ENCODE measurements at places on chromosomes 6 and 20.
A peak's percentile ranks its signal among the peaks of the same experiment; 100 is the strongest.

- no peak overlapping the region for H3K27ac ChIP-seq
- peak; percentile 57 for DNase-seq
- no peaks in the 10 kb centered on the region for H3K27me3 ChIP-seq
- H3K36me3 ChIP-seq, result no peaks in the 10 kb centered on the region
- no peak overlapping the region for H3K4me3 ChIP-seq
Observed at GRCh38 chr6:127190552-127190951, 72.1 kb downstream of the RSPO3 start.

DNA sequence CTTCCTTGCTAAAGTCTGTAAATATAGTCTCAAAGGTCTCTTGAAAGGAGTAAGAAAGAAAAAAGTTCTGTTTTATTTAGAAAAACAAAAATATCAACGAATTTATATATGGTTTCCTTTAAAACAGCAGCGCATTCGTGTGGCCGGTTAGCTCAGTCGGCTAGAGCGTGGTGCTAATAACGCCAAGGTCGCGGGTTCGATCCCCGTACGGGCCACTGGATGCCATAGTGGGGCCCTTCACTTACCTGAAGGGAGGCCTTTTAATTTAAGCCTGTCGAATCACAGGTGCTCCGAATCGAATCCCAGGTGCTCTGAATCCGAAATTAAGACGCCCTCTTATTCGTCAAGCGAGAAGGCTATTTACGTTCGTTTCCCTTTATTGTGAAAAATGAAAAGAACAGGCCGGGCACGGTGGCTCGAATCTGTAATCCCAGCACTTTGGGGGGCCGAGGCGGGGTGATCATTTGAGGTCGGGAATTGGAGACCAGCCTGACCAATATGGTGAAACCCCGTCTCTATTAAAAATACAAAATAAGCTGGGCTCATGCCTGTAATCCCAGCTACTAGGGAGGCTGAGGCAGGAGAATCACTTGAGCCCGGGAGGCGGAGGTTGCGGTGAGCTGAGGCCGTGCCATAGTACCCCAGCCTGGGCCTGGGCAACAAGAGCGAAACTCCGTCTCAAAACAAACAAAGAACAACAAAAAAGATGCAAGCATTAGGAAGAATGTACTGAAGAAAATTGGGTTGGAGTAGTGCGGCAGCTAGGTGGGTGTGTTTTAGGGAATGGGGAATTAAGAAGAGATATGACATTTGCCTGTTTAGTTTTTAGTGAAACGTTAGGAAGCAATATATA is 195.8 kb upstream of the ZNF184 start:
- peak overlapping the region; percentile 48 for H3K4me3 ChIP-seq
- no peaks in the 10 kb centered on the region for H3K36me3 ChIP-seq
- H3K27me3 ChIP-seq, result peaks cover 17% of the 10 kb centered on the region
- no peak overlapping the region for H3K27ac ChIP-seq

DNA sequence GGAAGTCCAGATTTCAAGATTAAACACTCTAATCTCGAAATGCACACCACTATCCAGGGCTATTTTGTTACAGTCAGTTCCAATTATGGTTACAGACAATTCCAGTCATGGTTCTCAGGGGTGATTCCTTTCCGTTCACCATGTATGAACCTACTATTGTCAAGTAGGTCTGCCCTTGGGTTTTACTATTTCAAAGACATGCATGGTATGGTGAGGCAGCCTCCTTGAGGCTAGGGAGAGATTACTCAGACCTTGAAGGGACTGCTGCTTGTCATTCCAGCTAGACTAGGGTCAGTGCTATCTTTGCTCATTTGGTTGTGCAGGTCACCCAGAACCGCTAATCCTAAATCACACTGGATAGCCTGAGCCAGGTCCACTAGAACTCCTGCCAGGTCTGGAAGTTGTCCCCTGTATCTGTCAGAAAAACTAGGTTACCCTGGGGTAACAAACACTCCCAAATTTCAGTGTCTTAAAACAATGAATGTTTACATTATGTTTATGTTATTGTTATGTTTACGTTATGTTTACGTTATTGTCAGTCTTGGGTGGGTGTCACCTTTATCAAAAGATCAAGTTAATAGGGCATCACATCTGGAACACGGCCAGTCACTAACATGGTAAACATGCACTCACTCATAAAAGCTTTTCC is 41.1 kb upstream of the E2F3 start:
- no peak overlapping the region for H3K27ac ChIP-seq
- peaks cover 2% of the 10 kb centered on the region for H3K27me3 ChIP-seq
- H3K4me1 ChIP-seq, result no peaks in the 10 kb centered on the region
- H3K4me3 ChIP-seq, result no peak overlapping the region

GRCh38 chr20:4814696-4815252 is 93.1 kb downstream of the PRND start:
- H3K27ac ChIP-seq, result peak overlapping the region; percentile 21
- DNase-seq, result peak; percentile 34
- H3K4me3 ChIP-seq, result no peak overlapping the region

DNA sequence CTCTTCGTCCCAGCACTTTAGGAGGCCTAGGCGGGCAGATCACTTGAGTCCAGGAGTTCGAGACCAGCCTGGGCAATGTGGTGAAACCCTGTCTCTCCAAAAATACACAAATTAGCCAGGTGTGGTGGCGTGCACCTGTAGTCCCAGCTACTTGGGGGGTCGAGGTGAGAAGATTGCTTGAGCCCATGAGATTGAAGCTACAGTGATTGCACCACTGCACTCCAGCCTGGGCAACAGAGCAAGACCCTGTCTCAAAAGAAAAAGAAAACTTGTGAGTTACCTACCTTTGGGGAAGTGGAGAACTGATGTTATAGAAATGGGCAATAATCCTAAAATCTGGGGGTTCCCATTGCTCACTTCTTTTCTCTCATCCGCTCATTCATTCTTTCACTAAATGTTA is 58.0 kb downstream of the E2F3 start:
- H3K27ac ChIP-seq, result no peak overlapping the region
- peaks cover 3% of the 10 kb centered on the region for H3K4me1 ChIP-seq
- H3K27me3 ChIP-seq, result no peaks in the 10 kb centered on the region
- no peak overlapping the region for H3K4me3 ChIP-seq

DNA sequence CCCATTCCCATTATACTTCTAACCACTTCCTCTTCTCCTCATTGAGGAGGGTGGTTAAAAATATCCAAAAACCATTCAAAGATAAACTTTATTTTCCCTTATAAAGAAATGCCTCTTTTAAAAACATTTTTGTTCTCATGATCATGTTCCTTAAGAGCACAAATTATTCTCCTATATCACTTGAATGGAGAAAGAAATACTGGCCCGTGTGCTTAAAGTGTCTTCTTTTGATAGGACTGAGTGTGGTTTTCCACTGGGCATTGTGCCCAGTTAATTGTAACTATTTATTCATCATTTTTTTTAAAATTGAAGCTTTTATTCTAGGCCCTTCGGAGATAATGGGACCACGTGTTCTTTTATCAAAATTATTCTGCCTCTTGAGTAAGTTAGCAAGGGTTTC is 871.5 kb downstream of the QKI start:
- no peak overlapping the region for H3K27ac ChIP-seq
- no peaks in the 10 kb centered on the region for H3K4me1 ChIP-seq
- H3K4me3 ChIP-seq, result no peak overlapping the region
- H3K27me3 ChIP-seq, result no peaks in the 10 kb centered on the region
- DNase-seq, result peak; percentile 2
- no peaks in the 10 kb centered on the region for H3K36me3 ChIP-seq
